ENCODE measurements at places on chromosomes 12 and 14.

- no peak for DNase-seq
These were observed at the start of gene NOVA1 for GRCh38 chr14:26597589-26598080. NOVA1 (minus strand) TSS chr14:26598033; CDS start chr14:26597436, 597 bp downstream.

DNA sequence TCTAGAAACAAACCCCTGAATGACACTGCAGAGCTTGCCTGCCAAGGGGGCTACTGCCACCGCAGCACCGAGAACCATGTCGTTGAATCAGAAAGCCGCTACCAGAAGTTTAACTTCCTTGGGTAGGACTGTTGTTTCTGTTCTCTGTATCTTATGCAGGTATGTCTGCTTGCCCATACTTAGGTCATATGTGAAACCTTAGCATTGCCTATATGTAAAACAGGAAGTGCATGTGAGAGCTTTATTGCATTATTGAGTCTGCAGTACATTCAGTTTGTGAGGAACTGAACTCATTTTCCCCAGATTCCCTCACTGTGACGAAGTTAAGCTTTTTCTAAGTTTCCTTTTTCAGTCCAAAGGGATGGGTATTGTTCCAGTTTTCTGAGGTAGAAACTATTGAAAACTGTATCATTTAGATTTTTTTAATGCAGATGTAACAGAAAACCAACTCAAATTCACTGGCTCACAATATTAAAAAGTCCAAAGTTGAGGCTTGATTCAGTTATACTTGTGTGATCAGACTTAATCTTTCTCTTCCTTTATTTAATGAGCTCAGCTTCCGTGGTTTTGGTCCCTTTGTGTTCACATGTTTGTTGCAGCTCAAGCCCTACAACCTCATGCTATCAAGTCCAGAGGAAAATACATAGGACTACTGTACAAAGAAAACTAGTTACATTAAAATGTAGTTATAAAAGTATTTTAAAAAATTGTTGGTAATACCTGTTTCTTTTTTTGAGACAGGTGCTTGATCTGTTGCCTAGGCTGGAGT, 6.9 kb downstream of the FBXO34 start:
- no peak for DNase-seq

DNA sequence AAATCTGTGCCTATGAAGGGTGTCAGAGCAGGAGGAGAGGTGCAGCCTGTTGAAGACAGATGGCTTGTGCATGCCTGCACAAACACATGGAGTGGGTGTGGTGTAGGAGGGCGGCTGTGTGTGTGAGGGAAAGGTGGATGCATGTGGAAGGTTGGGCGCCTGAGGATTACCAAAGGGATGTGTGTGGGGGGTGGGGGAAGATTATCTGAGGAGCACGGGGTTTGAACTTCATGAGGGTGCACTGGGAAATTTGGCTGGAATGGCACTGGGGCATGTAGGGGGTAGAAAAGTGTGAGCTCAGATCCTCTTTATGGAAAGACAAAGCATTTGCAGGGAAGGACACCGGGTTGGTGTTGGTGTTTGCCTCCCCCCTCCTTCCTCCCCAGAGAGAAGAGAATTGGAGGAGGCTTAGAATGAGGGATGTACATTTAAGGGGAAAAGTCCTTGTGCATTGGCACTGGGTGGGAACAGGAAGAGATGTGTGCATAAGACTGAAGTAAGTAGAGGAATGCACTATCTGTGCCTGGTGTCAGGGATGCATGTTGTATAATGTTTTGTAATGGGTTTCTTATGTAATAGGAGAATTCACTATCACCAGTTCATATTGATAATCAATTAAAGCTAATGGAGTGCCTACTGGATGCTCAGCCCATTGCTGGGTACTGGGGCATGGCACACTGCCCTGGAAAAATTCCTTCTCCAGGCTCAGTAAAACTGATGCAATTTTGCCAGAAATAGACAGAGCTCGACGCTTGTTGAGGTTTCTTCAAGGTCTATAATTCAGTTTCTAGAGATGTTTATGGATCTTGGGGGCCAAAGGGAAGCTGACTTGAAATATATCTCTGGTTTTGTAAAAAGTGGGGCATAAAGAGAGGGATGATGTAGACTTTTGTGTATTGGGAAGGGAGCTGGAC, 3.0 kb downstream of the NTF3 start:
- no peak for DNase-seq

GRCh38 chr14:103367995-103368394, 17.2 kb upstream of the MARK3 start:
- DNase-seq: no peak

- no peak for DNase-seq
These were observed 615 bp upstream of the ASB8 start for GRCh38 chr12:48157889-48158370.

DNA sequence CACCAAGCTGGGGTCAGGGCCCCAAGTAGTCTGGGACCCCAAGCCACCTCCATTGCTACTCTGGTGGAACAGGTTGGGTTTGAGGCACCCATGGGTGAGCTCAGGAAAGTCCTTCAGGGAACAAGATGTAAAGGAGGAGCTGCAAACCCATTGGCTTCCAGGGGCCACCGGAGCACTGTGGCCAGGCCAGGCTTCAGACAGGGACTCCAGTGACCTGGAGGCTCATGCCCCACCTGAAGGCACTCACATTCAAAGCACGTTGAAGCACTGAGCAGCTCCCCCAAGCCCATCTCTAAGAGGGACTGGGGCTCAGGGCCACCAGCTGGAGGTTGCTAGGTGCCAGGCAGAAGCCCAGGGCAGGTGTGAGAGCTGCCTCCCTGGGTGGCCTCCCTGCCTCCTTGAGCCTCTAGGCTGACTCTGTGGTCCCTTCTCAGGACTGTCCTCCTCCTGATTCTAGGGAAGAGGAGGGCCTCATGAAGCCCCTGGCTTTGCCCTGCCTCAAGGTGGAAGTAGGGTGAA, 49.1 kb downstream of the FAM222A start:
- no peak for DNase-seq

DNA sequence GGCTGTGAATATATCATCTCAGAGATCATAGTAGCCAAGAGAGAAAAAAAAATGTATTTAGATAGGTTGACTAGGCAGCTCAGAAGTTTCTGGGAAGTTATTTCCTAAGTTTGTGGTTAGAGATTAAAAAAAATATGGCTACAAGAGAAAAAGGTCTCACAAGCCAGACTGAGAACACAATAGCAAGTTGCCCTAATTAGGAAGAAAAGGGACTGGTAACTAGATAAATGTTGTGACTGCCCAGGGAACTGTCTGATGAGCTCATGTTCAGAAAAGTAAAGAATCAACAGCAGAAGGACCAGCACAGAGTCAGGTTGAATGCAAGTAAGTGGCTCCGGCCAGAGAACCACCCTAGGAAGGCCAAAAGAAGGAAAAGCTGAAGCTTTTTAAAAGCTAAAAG, 256.6 kb downstream of the PRKD1 start:
- no peak for DNase-seq

DNA sequence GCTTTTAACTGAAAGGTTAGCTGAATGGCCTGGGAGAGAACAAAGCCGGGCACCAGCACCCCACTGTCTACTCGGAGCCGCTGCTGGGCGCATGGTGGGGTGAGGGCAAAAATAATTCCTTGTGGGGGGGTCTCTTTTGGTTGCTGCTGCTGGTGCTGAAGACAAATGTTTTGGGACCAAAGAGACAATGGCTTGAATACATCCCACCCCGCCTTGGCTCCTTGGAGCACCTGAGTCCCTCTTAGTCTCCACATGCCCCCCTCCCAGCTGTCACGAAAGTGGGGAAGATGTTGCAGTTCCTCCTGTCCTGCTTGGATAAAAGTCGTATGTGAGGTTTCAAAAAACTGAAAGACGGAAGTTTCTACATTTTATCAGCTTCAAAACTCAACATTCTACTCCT, 85.0 kb downstream of the PIWIL1 start:
- DNase-seq: no peak

DNA sequence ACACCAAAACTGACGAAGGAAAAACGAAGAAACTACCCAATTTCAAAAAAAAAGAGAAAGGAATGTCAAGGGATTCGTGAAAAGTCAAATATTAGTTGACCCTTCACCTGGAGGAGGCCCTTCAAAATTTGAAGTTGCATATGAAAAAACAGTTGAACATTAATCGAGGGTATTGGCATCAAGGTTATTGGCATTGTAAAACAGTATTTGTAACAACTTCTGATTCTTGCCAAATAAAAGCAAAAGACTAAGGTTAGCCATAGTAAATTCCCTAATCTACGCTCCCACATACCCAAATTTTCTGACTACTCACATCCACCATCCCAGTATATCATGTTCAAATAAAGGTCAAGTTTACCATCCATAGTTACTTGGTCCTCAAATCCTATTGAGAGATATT, 118.6 kb downstream of the TMTC1 start:
- no peak for DNase-seq

DNA sequence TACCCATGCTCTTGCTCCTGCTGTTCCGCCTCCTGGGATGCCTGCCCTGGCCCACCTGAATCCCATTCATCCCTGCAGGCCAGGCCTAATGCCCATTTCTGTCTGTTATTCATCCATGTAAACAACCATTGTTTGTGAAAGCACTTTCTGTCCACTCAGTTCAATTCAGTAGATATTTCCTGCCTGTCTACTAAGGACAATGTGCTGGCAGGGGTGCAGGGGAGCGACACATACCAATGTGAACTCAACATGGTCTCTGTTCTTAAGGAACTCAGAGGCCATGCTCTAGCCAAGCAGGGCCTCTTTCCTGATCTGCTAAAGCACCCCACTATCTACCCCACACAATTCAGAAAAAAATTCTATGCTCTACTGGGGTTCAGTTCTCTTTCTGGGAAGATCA, 88.5 kb upstream of the ZFP36L1 start:
- no peak for DNase-seq

- DNase-seq: no peak
These were observed 9.5 kb downstream of the GPR19 start for GRCh38 chr12:12686472-12686871.

- DNase-seq: no peak
These were observed 34.2 kb upstream of the PPP1R13B start for GRCh38 chr14:103881268-103882201.

GRCh38 chr14:103094406-103095209, at the start of gene EXOC3L4:
EXOC3L4 (plus strand) TSS chr14:103094725; CDS start chr14:103100220, 5,495 bp downstream.
- DNase-seq: no peak

GRCh38 chr12:121499929-121500793, 80.7 kb downstream of the KDM2B start:
- DNase-seq: peak; percentile 77

GRCh38 chr12:44317651-44318126, 481.8 kb downstream of the TMEM117 start:
- DNase-seq: no peak

GRCh38 chr12:128008341-128008740, 258.6 kb upstream of the TMEM132C start:
- no peak for DNase-seq

GRCh38 chr12:93174473-93174872, 203.3 kb upstream of the NUDT4 start:
- no peak for DNase-seq
